ENCODE measurements at places on chromosomes 4 and X.

GRCh38 chrX:78769946-78770345, 22.4 kb downstream of the LPAR4 start:
- DNase-seq = no peak

DNA sequence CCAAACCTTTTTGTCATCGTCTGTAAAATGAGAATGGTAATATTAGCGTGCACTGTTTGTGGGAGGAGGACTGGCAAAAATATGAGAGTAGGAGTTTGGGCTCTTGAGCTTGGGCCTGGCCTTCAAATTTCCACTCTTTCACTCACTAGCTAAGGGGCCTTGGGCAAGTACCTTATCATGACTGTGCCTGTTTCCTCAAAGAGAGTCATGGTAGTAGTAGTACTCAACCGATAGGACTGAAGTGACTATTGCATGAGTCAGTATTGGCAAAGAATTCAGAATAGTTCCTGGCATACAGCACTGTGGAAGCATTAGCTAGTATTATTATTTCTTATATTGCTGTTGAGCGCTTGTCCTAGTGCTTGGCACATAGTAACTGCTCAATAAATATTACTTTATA, 16.0 kb upstream of the RBM3 start:
- DNase-seq = no peak

- no peak for DNase-seq
Observed at GRCh38 chr4:1238676-1239000, 10.3 kb downstream of the CTBP1 start.

GRCh38 chr4:101031971-101032370, 315.4 kb downstream of the PPP3CA start:
- DNase-seq = no peak

DNA sequence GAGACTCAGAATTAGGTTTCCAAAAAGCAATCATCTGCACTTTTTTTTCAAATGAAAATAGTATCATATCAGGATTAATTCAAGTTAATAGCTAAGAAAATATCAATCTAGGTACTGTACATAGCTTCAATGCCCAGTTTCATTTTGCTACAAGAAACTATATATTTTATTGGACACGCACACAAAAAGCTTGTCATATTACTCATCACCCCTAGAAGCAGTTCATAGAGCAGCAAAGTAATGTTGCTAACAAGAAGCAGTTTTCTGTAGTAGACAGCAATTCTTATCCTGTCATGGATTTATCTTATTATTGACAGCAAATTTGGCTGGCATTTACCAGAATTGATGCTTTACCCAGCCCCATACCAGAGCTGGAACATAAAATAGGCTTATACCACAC, 52.3 kb upstream of the LSM6 start:
- no peak for DNase-seq

- no peak for DNase-seq
Observed at GRCh38 chr4:169070071-169070894, 60.2 kb upstream of the CBR4 start.

- no peak for DNase-seq
Observed at GRCh38 chr4:26984896-26985295, 124.3 kb downstream of the STIM2 start.

DNA sequence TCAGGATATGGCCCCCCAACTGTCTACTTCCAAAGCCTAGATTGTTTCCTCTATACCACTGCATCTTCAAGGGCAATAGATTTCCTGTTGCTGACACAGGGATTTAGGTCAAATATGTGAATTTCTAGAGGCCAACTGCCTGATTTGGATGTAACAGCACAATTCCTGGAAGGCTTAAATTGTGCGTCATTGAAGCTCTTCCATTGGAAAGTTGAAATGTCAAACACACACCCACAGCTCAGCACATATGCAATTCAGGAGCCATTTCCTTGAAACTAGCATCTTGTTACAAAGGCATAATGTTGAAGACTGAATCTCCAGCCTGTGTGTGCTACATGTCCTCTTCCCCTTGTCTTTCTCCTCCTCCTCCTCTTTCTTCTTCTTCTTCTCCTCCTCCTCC, 158.6 kb downstream of the STK32B start:
- DNase-seq = no peak

GRCh38 chr4:139146926-139147629, 29.9 kb downstream of the ELF2 start:
- no peak for DNase-seq

DNA sequence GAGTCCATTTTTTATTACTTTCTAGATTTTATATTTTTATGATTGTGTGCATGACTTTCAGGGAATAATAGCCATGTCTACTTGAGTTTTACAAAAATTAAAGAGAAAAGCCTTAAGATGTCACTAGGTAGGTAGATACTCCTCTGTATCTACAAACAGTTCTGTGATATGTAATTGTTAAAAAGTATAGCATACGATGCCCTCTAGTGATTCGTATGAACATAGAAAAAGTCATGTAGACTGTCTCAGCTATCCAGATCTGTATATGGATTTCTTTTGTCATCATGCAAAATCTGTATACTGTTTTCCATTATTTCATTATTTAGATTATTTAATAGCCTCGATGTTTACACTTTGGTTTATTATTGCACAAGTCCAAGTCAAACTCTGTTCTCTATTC, 856.6 kb downstream of the CENPC start:
- no peak for DNase-seq

GRCh38 chrX:48574270-48575266, at the start of gene RBM3:
Gene RBM3, plus strand, starts transcription at chrX:48574484. Its CDS starts 697 bp downstream, at chrX:48575181.
- peak; percentile 88 for DNase-seq

DNA sequence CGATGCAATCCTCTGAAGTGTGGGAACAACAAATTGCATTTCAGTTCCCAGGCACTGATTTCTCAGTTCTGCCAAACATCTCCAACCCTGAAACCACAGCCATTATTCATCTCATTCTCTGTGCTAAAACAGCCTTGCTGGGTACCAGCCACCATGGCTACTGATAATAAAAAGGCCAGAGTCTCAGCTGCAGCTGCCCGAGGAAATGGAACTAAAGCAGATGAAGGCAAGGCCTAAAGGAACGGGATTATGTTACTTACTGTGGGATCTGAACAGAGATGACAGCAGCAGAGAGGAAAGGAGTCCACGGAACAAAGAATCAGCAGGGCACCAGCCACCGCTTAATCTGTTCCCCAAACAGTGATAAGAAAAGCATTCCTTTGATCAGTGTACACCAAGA, 155.7 kb downstream of the PAPSS1 start:
- DNase-seq = no peak

DNA sequence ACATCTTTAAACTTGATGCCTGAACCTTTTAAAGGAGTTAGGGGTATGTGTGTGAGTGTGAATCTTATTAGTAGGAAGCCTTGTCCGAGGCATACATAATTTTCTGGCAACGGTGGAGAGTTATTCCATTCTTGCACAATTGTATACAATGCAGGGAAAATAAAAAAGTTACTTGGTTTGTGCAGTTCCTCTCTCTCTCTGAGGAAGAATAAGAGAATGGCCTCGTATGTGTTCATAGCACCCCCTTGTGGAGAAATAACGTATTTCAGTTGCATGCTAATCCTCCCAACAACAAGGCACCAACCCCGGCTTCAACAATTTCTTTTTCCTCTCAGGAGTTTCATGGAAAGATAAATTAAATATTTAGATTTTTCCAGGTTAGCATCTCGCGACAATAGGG, 33.7 kb upstream of the FGF13 start:
- no peak for DNase-seq

- no peak for DNase-seq
Observed at GRCh38 chr4:157728215-157728614, 444.6 kb downstream of the GASK1B start.

DNA sequence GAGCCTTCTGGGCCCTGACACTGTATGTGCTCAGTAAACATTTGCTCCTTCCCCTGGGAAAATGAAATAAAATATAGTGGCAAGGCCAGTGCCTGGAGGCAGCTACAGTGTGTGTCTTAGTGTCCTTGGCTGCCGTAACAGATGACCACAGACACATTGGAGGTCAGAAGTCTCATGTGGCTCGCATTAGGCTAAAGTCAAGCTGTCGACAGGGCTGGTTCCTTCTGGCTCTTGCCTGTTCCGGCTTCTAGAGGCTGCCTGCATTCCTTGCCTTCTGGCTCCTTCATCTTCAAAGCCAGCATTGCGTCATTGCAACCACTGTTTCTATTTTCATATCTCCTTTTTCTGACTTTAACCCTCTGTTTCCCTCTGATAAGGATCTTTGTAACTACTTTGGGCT, 83.6 kb upstream of the STX18 start:
- no peak for DNase-seq

Data from activated CD4-positive, alpha-beta T cell treated with anti-CD3 and anti-CD28 coated beads, Interleukin-2, amount 50 U/mL, for 4 hours (primary cell).